Amniotic stem cell (primary cell): ENCODE measurements at places on chromosomes 11 and 22.
A peak's percentile ranks its signal among the peaks of the same experiment; 100 is the strongest.

GRCh38 chr22:42865536-42865935, 8.5 kb upstream of the ARFGAP3 start:
- DNase-seq = no peak

GRCh38 chr11:32255841-32256240, 165.0 kb downstream of the RCN1 start:
- DNase-seq = no peak

GRCh38 chr11:19766206-19766605, 53.6 kb downstream of the NAV2 start:
- no peak for DNase-seq

DNA sequence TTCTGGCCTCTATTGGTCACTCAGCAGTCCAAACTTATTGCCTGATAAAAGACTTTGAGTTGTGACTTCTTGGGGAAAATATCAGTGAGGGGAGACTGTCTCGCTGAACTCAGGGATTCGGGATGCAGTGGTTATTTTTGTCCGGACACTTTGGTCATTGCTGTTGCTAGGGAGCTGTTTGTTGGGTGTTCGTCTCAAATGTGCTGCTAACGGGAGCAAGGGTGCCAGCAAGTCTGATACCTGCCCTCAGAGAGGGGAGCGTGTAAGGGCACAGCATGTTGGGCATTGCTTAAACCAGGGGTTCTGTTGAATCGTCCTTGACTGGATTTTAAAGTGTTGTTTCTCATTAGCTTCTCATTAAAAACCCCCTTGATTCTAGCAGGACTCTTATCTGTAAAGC, 49.2 kb upstream of the SLC25A18 start:
- DNase-seq = no peak

- no peak for DNase-seq
Measured at GRCh38 chr11:67369801-67370284, 3.6 kb downstream of the CLCF1 start.

GRCh38 chr11:64181506-64182411, 4.2 kb upstream of the STIP1 start:
- DNase-seq = peak; percentile 89

- DNase-seq = no peak
Measured at GRCh38 chr22:26953012-26953883, 295.9 kb downstream of the MIAT start.

- DNase-seq = no peak
Measured at GRCh38 chr22:37077802-37078448, 26.4 kb downstream of the KCTD17 start.

DNA sequence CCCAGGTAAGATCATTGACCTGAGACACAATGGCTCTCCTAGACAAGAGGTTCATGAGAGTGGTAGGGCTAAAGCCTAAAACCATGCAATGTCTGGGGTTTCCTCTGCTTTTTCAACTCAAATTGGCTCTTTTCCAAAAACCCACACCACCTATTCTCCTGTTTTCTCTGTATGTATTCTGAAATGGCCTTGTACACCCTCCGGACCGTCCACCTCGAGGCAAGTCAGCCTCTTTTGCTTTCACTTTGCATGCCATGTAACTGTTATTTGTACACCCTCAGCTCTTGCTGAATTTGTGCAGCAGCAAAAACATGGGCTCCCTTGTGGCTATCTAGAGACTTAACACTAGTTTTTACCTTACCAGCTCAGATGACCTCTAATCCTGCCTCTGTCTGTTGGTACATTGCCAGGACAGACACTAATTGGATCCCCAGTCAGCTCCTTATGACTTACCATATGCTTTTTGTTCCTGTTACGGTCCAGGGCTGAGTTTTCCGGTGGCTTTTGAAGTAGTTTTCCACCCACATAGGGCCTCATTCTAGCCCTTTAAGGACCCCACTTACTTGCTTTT, 288.0 kb downstream of the SBF2 start:
- no peak for DNase-seq

- DNase-seq = no peak
Measured at GRCh38 chr11:79940165-79940564, 499.3 kb upstream of the TENM4 start.

DNA sequence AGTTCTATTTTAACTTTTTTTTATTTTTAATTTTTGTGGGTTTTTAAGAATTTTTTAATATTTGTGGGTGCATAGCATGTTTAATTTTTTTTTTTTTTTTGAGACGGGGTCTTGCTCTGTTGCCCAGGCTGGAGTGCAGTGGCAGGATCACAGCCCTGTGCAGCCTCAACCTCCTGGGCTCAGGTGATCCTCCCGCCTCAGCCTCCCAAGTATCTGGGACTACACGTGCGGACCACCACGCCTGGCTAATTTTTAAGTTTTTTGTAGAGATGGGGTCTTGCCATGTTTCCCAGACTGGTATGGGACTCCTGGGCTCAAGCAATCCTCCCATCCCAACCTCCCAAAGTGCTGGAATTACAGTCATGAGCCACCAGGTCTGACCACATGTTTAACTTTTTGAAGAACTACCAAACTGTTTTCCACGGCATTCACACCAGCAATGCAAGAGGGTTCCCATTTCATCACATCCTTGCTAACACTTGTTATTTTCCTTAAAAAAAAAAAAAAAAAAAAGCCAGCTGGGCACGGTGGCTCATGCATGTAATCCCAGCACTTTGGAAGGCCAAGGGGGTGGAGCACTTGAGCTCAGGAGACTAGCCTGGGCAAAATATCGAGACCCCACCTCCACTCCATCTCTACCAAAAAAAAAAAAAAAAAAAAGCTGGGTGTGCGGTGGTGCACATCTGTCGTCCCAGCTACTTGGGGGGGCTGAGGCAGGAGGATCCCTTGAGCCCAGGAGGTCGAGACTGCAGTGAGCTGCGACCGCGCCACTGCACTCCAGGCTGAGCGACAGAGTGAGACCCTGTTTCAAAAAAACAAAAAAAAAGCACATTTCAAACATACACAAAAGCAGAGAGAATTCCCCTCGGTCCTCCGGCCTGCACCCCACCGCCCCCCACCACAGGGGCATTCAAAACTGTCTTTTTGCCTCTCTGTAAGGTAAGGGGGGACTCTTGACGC, 16.7 kb upstream of the TXNRD2 start:
- no peak for DNase-seq

- DNase-seq = no peak
Measured at GRCh38 chr22:21064917-21065864, 19.4 kb downstream of the LRRC74B start.

- no peak for DNase-seq
Measured at GRCh38 chr11:134071766-134072402, 3.0 kb downstream of the JAM3 start.

- no peak for DNase-seq
Measured at GRCh38 chr22:26673486-26673885, 16.1 kb downstream of the MIAT start.

DNA sequence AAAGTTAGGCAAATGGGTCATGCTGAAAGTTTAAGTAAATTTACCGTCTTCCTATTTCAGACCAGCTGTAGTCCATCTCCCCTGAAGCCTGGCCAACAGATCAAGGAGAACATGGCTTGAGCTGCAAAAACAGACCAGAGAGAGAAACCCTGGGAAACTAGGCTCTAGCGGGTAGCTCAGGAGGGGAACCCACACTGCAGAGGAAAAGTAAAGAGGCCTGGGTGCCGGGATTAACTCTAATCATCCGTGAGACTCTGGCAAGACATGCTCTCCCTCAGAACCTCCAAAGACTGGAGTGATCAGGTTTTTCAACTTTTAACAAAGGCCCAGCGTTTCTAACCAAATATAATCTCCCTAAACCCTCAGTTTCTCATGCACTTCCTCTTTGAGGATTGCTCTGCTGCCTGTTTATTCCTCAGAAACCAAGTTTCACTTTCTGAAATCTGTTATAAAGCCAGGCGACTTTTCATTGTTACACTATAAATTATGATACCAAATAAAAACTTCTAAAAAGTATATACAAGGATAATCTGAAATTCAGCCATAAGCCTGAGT, 67.5 kb downstream of the GAB2 start:
- no peak for DNase-seq

DNA sequence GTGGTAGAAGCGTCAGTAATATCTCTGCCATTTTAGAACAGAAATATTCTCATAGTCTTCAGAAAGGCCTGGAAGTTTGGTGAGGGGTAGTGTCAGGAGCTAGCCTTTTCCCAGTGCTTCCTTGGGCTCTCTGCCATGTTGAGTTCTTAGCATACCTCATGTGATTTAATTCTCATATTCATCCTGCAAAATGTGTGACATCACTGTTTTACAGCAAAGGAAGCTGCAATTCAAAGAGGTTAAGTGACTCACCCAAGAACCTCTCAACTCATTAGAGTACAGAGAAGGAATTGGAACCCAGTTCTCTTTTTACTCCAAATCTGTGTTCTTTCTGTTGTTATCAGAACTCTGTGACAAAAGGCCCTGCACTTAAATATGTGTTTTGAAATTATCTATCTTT, 72.1 kb downstream of the RNF169 start:
- peak; percentile 65 for DNase-seq

DNA sequence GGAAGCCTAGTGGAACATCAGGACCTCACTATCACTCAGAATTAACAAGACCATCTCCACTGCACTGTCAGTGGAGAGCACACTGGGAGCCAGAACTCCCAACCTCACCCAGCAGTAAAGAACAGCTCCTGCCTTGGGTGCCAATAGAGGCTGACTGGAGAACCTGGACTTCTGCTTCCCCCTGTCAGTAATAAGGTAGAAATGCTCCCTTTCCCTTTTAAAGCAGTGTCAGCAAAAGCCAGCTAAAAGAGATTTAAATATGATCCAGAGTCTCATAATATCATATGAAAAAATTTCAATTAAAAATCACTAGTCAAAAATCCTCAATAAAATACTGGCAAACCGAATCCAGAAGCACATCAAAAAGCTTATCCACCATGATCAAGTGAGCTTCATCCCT, 82.8 kb downstream of the SPATA19 start:
- no peak for DNase-seq

GRCh38 chr11:134098566-134099184, 29.8 kb downstream of the JAM3 start:
- DNase-seq = no peak

DNA sequence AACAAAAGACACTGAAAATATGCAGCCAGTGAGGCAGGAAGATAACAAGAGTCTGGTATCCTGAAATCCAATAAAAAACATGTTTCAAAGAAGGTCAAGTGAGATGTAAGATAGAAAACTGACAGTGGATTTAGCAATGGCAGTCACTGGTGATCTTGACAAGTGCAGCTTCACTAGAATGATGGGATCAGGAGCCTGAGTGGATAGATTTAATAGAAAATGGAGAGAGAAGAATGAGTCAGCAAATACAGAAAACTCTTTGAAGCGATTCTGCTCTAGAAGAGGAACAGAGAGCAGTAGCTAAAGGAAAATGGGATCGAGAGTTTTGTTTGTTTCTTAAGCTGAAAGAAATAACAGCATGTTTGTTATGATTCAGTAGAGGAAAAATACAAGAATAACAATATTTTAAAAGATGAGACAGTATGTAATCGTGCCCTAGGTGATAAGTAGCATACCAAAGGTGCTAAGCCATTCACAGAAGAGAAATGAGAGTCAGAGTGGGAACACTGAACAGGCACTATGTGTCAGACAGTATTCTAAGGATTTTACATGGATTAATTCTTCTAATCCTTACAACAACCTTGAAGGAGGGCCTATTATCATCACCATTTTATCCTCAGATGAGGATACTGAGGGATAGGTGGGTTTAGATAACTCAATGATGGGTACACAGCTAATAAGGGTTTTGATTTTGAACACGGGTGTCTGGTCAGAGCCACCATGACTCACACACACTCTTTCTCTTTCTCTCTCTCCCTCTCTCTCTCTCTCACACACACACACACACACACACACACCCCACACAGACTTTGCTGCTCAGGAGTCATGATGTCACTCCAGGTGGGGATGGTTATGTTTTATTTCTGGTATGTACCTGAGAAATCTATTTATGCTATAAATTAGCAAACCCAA, 36.3 kb downstream of the MRE11 start:
- no peak for DNase-seq

DNA sequence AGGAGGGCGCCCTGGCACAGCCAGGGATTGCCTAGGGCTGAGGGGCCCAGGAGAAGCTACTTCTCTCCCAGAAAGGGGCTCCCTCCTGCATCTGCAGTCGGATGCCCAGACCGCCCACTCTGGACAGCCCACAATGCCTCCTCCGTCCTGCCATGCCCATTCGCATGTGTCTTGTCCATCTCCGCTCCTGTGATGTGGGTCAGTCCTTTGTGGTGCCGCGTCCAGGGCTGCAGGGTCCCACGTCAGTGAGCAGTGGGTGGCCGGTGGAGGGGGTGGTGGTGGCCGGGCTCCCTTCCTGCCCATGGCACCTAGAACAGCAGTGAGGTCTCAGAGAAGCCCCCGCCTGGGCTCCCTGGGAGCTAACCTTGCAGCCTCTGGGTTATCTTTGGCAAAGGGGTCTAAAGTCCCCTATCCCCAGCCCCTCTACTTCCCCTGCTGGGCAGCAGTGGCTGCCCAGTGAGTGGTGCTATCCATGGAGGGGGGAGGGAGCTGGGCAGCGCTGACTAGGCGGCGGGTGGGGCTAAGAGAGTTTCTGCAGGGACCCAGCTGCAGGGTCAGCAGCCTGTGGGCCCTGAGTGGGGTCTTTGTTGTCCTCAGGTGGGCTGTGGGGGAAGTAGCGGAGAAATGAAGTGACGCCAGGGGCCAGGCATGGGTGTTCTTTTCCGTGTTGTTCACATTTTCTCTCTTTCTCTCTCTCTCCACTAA, 41.1 kb downstream of the KCNC1 start:
- no peak for DNase-seq
